KBM-7 (cell line): ENCODE measurements at places on chromosomes 4 and X.

DNA sequence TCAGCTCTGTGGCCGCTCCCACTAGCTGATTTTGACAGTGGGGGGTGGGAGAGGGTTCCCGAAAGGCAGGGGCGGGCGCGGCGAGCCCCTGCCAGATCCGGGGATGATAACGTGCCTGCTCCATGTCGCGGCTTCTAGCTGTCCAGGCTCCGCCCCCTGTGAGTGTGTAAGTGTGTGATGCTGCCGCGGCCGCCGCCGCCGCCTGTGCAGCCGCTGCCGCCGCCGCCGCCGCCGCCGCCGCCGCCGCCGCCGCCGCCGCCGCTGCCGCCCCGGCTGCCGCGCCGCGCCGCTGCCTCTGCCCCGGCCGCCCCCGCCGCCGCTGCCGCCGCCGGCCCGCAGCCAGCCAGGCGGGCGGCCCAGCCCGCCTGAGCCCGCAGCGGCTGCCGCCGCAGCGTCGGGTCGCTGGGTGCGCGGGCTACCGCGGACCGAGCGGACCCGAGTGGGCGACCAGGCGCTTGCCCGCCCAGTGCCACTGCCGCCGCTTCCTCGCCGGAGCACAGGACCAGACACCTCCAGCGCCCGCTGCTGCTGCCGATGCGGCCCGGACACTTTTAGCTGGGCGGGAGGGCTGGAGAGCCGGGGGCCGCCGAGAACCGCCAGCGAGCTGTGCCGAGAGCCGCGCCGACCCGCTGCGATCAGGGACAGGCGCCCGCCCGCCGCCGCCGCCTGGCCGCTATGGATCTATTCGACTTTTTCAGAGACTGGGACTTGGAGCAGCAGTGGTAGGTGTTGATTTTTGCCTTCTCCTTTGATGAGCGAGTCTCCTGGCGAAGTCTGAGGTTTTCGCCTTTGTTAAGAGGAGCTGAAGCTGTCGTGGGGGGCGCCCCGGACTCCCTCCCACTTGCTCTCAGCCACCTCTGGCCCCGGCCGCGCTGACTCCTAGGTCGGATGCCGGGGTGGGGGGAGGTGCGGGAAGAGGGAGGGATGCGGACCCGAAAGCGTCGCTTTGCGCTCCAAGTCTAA, at the start of gene AFF2:
Gene AFF2 (plus strand): TSS at position 195 of the 963 bp plus-strand sequence. CDS start 481 bp downstream, at position 676.
- peak; percentile 48 for DNase-seq

DNA sequence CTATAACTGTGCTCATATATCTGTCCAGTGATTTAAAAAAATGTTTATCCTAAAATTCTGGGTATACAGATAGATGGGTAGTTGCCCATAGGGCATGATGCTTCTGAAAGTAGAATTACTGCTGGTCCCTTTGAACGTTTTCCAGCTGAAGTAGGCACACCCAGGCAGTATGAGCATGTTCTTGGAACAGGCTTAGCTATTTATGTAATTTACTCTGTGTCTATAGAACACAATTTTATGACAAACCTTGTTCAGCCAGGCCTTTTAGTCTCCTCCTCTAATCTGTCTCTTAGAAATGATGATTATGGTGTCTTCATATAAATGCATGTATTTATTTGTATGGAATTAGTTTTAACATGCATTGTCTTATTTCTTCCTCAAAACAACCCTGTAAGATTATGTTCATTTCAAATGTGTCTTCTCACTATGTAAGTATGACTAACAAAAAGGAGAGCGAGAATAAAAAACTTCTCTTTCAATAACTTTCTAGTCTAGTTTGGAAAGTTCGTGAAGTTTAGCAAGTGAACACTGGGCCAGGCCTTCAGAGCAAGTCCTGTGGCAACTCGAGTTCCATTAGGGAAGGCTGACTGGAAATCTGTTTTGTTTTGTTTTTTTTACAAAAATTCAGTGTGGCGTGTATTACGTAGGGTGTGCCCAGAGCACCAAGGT, 142.0 kb downstream of the AFF1 start:
- no peak for DNase-seq

DNA sequence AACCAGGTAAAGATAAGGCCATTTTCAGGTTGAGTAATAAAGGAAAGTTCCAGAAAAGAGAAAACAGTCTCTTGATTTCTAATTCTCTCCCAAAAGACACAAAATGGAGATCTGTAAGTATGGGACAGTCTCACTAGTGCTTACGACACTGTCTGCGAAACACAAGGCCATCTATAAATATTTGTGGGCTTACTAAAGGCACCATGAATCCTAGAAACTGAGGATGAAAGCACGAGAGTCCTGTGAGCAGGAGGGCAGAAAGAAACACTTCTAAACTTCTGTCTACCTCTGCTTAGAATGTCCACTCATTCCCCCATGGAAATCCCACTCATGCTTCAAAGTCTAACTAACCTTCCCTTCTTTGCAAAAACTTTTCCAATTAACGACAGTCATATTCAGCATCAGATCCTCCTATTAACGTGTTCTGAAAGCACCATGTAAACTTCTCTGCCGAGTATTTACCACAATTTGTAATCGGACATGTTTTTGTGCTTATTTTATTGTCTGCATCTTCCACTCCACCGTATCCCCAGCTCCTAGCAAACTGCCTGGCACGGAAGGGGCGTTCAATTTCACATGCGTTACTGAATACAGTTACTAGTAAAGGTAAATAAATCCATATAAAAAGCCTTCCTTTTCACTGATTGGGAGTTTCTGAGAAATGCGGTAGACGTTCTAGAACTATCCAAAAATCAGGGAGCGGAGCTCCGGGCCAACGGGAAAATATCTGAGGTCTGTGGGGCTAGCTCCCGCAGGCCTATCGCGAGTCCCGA, 665 bp downstream of the PSMD10 start:
- DNase-seq, result no peak

DNA sequence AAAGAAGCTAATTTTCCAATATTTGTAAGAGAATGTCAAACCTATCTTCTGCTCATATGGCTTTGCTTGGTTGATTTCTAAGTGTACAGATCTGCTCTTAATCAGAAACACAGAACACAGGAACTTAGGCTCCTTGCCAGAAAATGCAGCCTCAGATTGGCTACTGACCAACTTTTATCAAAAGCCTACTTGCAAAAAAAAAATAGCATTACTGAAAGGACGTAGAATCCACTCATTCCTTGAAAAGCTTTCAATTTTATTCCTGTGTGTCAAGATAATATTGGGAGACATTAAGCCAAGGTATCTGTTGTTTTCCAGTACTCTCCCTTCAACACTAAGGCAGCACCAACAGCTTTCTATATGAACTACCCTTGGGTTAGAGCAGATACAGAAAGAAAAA, 127.6 kb upstream of the INTU start:
- no peak for DNase-seq

GRCh38 chr4:61374447-61374891, 174.3 kb downstream of the ADGRL3 start:
- no peak for DNase-seq

- no peak for DNase-seq
Observed at GRCh38 chr4:76665153-76665552, 230.1 kb downstream of the SHROOM3 start.

GRCh38 chr4:166822386-166822785, 411.9 kb downstream of the SPOCK3 start:
- no peak for DNase-seq

GRCh38 chr4:155795991-155796390, 37.2 kb downstream of the GUCY1B1 start:
- DNase-seq, result peak; percentile 51

DNA sequence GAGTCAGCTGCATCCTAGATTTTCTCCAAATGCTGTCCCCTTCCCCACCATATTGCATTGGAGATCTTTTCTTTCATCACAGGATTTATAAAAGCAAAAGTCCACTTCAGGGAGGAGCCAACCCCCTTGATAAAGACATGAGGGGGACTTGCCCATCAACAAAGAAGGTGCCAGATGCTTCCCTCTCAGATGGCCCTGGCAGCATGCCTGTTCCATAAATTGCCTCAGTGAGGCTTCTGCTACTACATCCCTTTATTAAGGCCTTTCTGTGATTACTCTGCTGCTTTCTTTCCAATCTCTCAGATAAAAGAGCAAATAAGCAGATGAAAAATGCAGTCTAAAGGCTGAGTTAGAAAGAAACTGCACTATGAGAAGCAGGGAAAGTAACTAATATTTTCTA, 511.6 kb downstream of the PACRGL start:
- DNase-seq, result no peak

GRCh38 chr4:42392436-42392835, 4.9 kb upstream of the SHISA3 start:
- DNase-seq, result peak; percentile 31

DNA sequence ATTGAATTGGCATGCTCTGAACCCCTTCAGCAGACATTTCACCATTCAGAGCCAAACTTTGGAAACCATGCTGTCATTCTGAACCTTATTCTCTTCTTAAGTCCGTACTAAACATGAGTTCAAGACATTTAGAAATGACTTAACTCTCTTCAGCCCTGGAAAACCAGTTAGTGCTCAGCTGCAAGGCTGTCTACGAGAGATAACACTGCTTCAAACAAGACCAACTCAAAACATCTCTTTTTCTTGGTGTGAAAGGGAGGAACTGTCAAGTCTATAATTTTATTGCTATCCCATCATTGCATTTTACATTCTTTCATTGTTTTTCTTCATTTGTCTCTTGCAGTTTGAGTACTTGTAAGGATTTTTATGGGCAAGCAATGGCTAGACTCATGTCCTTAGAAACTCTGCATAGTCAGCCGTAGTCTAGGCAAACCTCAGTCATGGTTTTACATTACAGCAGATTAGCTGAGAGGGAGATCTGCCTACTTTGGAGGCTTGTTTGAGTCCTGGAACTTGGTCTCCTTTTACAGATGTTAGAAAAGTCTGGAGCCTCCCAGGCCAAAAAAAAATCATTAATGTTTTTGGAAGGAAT, 120.6 kb upstream of the JADE1 start:
- DNase-seq, result no peak

DNA sequence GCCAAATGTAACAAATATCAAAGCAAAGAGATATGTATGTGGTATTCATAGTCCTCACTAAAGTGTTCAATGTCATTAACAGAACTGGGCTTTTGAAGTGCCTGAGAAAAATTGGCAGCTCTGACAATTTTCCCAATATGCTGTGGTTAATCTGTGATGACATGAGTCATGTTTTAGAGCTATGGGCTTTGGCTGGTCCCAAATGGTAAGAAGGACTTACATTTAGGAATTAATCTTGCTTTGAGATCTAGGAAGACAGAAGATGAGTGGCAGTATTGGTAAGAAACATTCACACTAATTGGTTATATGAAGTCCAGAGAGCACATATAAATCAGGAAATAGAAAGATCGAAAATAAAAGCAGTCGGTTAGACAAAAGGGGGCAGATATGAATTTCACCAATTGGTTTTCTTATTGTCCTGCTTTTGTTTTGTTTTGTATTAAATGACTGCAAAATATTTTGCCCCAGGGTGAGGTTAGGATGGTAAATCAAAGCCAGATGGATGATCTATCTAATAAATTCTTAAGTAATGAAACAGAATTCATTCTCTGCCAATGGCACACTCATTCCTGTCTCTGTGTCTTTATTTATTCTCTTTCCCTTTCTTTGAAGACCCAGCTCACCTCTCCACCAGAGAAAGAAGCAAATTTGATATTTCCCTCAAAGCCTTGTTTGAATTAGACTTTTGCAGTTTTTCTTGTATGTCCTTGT, 993.1 kb downstream of the RPA4 start:
- DNase-seq, result no peak

GRCh38 chr4:151646322-151646721, 114.5 kb downstream of the GATB start:
- no peak for DNase-seq

DNA sequence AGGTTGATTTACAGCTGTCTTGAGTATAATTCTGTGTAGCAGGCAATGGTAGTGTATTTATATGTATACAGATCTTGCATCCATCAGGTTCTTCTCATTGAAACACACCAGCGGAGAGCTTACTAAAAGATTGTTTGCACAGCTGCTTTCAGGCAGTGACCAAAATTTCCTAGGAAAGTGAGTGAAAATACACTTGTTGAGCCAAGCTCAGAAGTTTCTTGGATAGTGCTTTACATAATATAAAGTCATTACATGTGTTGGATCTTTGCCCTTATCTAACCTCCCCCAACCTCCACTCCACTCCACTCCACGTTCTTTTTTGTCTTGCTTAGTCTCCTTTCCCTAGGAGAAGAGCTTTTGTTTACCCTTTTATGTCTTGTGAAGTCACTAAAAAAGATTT, 34.1 kb downstream of the CNKSR2 start:
- no peak for DNase-seq

DNA sequence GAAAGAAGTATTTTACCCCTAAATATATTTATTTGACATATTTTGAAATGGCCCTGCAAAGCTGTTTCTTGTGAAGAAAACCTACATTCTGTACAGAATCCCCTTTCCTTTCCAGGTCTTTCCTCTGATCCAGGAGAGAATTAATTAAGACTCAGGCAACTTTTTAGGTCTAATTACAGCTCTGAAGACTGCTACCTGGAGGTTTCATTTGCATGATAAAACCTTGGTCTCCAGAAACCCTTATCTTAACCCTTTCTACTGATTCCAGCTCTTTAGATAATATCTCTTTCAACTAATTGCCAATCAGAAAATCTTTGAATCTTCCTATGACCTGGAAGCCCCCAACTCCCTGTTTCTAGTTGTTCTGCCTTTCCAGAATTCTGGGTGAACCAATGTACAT, 224.0 kb downstream of the FAM47A start:
- no peak for DNase-seq

DNA sequence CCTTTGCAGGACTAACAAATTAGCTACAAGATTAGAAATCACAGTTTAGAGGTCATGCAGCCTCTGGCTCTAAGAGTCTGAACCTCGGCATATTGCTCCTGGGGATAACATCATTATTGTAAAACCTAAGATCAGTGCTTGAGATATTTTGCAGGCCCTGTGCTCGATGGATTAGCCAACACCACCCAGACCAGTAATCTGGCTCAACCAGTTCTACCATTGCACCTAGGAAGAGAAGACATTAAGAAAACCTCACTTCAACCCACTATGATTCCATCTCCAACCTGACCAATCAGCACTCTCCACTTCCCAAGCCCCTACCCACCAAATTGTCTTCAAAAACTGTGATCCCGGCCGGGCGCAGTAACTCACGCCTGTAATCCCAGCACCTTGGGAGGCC, 43.6 kb downstream of the WFS1 start:
- DNase-seq, result no peak

GRCh38 chr4:5892323-5893003, 423 bp downstream of the CRMP1 start:
- DNase-seq, result no peak

GRCh38 chr4:17098996-17099395, 200.6 kb upstream of the LDB2 start:
- no peak for DNase-seq

- no peak for DNase-seq
Observed at GRCh38 chrX:155143959-155144548, 72.2 kb upstream of the VBP1 start.
